ENCODE measurements at places on chromosomes 3 and 15.

DNA sequence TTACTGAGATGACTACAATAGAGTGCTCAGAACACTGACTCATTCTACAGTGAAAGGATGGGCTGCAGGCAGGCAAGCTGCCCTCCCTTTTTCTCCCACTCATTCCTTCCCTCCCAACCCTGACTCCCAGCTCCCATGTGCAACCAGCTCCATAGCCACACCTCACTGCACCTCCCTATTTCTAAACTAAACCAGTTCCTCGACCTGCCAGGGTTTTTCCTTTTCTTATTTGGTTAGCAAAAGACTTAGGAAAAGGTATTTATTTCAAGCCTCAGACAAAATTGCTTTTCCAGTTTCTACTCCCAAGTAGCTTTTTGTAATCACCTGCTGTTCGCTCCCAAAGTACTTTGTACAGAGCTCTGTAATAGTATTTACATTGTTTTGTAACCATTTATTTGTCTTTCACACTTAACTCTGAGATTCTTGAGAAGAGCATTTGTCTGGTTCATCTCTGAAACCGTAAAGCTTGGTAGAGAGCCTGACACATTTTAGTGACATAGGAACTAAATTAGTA is 2.2 kb downstream of the AADAC start:
- DNase-seq = no peak

DNA sequence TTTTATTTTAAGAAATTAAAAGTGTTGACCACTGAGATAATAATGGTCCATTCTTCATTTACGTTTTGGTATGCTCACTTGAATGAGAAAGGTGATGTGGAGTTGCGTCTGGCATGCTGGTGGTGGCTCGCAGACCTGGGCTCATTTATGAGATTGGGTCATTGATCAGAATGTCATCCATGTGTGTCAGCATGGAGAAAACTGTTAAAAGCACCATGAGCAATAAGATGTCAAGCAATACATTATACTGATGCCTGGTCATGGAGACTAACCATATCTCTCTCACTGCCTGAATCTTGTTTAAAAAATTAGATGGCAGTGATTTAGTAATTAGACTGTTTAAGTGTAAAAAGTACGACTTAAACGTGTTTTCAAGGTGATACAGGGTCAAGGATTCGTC is 503.4 kb upstream of the SEMA6D start:
- no peak for DNase-seq

DNA sequence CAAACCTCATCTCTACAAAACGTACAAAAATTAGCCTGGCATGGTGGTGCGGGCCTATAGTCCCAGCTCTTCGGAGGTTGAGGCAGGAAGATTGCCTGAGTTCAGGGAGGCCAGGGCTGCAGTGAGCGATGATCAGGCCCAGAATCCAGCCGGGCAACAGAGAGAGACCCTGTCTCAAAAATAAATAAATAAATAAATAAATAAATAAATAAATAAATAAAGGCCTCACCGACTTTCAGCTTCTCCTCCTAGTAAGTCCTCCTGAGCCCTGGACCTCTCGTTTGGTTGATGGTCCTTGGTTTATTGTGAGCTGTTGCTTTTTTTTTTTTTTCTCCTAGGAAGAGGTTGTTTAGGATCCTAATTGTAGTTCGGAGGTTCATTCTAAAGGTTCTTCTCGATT is 25.1 kb downstream of the WDR73 start:
- no peak for DNase-seq

GRCh38 chr3:131608741-131609140 is 106.0 kb upstream of the MRPL3 start:
- DNase-seq = no peak

DNA sequence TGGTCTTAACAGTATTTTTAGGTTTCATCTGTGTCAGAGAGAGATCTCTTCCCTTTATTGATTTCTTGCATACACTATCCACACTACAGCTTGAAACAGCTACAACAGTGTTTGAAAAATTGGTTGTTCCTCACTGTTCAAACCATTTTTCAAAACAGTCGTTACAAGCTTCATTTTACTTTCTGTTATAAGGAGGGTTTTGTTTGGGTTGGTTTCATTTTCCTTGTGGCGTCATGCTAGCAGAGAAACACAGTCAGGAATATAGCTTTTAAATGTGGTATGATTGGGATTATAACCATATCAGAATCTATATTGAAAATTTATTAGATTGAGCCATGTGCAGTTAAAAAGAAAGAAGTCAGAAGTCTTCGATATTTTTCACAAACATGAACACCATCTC is 400.6 kb downstream of the ZBTB20 start:
- no peak for DNase-seq

DNA sequence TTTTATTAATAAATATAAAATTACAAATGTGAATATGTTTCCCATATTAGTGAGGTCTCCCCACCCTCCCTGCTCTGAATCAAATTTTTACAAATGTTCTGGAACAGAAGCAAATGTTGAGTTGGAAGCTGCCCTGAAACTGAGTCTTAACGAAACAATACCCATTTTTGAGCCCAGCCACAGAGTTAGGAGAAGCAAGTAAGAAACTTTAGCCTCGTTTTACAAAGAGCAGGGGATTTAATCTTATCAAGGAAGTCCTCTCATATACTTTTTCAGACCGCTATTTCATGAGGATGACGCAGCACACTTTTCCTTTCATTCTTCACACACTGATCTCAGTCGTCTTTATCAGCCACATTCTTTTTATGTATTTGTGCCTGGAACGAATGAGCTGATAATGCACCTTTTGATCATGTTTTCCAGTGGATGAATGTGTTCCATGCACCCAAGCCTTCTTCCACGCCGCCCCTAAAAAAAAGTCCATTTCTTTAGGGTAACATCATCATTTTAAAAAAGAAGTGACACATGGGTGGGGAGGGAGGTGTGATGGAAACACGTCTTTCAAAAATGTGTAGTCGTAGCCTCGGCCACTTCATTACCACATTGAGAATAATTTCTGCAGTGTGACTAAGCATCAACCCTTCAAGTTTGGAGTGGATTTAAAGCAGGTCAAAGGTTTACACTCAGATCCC is 48.1 kb downstream of the SETMAR start:
- DNase-seq = no peak

DNA sequence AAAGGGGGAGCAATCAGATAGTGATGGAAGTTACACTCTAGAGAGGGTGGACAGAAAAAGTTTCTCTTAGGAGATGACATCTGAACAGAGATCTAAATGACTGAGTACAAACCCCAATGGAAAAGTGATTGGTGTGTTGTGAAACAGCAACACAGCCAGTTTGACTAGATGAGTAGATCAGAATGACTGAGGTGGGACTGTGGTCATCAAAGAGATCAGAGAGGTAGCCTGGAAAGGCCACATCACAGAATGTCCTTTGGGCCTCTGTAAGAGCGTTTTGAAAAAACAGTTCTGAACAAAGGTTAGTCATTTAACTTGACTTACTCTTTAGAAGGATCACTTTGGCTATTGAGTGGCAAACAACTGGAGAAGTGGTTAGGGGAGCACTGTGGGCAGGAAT is 10.6 kb downstream of the LRRC58 start:
- DNase-seq = no peak

DNA sequence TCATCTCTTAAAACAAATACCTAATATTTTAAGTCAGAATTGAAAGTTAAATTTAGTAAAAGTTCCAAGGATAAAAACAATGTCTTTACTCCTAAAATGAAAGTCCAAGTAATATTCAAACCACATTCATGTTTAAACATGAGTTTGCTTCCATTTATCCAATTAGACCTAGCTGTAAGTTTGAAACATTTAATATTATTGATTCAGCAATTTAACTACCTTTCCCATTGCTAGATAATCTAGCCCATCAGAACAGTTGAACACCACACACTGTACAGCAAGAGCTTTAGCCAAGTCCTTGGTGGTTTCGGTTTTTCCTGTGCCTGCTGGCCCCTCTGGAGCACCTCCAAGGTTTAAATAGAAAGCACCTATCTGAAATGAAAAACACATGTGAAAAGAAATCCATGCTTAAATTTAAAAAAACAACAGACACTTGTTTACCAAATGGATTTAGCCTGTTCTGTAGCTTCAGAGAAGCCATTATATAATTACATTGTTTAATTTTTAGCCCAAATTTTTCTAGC is 97.8 kb downstream of the DNAH12 start:
- no peak for DNase-seq

GRCh38 chr3:196624067-196624790 is 15.3 kb upstream of the NRROS start:
- DNase-seq = no peak

- no peak for DNase-seq
Measured at GRCh38 chr3:4228295-4228694, 74.9 kb upstream of the SETMAR start.

- no peak for DNase-seq
Measured at GRCh38 chr3:192092388-192093005, 631.5 kb downstream of the PYDC2 start.

- DNase-seq = no peak
Measured at GRCh38 chr3:183158113-183158512, 4.4 kb downstream of the LAMP3 start.

DNA sequence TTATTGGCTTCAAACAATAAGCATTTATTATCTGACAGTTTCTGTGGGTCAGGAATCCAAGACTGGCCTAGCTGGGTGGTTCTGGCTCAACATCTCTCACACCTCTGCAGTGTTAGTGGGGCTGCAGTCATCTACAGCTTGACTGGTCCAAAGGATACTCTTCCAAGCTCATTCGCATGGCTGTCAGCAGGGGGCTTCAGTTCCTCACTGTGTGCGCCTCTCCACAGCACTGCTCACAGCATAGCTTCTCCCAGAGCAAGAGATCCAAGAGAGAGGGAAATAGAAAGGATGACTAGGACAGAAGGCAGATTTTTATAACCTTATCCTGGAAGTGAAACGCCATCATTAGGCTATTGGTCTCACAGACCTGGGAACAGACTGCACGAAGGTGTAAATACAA is 64.2 kb downstream of the MAGI1 start:
- no peak for DNase-seq

- no peak for DNase-seq
Measured at GRCh38 chr3:184472723-184473428, 88.7 kb upstream of the EPHB3 start.

DNA sequence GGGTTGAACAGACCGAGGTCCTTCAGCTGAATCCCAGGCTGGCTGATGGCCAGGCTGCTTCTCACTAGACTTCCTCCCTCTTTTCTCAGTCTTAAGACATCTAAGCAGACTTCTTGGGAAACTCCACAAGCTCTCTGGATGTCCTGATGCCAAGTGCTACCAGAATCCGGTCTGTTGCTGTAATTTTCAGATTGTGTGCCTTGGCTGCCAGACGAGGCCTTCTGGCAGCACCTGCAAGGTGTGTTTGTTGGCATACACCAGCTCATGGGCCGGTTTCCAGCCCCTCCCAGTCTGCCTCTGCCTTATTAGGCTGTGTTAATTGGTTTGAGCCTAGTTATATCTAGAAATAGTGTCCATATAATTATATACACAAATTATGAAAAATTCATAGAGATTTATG is 120.6 kb downstream of the TNIK start:
- DNase-seq = no peak
